GM10248 (cell line): ENCODE measurements at places on chromosomes 11 and 22.

- DNase-seq = peak; percentile 97
These were observed at the start of gene TALDO1 for GRCh38 chr11:747158-748006. TALDO1 (plus strand) TSS chr11:747464; CDS start chr11:747482, 18 bp downstream.

DNA sequence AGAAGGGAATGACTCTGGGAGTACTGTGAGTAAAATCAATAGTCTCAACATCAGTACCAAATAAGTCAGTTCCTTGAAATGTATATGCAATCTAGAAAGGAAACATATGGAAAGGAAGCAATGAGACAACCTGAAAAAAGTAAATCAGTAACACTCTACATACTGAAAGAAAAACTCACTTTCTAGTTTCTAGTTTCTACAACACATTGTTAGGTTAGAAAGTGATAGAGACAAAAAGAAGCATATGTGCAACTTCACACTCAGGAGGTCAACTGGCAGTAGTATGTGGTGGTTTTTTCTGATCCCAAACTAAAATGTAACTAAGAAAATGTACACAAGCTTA, 156.5 kb upstream of the SOX6 start:
- no peak for DNase-seq

DNA sequence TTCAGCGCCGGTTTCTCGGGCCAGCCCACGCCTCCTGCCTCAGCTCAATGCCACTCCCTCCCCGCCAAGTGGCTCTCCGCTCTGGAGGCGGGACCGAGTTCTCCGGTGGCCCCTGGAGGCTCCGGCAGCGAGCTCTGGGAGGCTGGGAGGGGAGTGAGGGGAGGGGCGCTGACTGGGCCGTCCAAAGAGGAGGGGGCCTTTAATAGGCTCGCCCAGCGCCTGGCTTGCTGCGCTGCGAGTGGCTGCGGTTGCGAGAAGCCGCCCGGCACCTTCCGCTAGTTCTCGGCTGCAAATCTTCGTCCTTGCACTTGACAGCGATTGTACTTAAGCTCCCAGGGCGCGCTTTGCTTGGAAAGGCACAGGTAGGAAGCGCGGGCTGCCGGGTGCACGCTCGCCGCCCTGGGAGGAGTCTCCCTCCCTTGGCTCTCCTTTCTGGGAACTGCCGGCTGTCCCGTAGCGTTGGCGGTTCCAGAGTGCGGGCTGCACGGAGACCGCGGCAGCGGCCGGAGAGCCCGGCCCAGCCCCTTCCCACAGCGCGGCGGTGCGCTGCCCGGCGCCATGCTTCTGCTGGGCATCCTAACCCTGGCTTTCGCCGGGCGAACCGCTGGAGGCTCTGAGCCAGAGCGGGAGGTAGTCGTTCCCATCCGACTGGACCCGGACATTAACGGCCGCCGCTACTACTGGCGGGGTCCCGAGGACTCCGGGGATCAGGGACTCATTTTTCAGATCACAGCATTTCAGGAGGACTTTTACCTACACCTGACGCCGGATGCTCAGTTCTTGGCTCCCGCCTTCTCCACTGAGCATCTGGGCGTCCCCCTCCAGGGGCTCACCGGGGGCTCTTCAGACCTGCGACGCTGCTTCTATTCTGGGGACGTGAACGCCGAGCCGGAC, at the start of gene ADAMTS15:
ADAMTS15 (plus strand) TSS at position 230 of the 894 bp plus-strand sequence; CDS start at position 559, 329 bp downstream.
- peak; percentile 58 for DNase-seq

GRCh38 chr22:21033895-21034294, 1.5 kb upstream of the SLC7A4 start:
- DNase-seq = no peak

- DNase-seq = no peak
These were observed 192.3 kb upstream of the CADM1 start for GRCh38 chr11:115696563-115696962.

DNA sequence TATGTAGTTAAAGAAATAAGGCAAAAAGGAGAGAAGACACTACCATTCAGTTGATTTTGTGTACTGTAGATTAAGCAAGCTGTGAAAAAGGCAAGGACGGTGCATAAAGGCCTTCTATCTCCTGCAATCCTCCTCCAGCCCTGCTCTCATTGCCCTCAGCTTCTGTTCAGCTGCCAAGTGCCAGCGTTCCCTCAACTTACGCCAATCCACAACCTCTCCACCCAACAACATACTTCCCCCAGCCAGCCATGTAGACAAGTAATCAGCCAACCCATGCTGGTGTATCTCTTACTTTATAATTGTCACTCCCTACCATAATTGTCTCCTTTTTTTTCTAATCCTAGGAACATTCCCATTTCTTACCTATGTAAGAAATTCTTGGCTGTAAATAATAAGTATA, 30.1 kb upstream of the ANO5 start:
- no peak for DNase-seq

GRCh38 chr22:30247974-30248373, 1.4 kb upstream of the LIF start:
- DNase-seq = no peak

- DNase-seq = peak; percentile 39
These were observed 9.7 kb downstream of the TUB start for GRCh38 chr11:8090756-8091155.

GRCh38 chr11:14611939-14612338, 31.7 kb upstream of the PDE3B start:
- DNase-seq = no peak

- no peak for DNase-seq
These were observed 17.1 kb downstream of the MAFF start for GRCh38 chr22:38218661-38219622.

GRCh38 chr11:16685914-16686313, 52.5 kb upstream of the C11orf58 start:
- DNase-seq = no peak

DNA sequence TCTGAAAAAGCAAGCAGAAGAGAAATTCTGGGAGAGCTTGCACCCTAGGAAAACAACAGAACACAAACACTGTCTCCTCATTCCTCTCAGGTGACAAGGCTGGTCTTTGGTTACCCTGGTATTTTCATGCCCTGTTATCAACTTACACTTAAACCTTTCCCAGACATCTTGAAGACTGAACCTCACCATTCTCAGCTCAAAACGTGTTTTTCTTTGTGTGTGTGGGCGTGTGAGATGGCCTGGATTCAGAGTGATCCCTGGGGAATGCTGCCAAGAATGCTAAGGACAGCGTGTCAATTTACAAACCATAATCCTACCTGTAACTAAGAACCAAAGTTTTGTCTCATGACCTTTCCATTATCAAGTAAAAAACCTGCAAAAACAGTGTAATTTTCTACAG, 33.3 kb downstream of the ELF5 start:
- DNase-seq = no peak

DNA sequence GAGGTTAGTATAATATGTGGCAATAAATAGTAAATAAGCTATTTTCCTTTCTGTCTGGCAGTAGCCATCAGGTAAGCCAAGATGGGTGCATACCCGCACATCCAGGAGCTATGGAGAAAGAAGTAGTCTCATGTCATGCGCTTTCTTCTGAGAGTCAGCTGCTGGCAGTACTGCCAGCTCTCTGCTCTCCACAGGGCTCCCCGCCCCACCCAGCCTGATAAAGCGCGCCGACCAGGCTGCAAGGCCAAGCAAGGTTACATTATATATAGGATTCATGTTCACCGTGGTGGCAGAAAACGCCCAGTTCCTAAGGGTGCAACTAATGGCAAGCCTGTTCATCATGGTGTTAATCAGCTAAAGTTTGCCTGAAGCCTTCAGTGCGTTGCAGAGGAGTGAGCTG, 126.2 kb downstream of the ATG16L2 start:
- DNase-seq = no peak

DNA sequence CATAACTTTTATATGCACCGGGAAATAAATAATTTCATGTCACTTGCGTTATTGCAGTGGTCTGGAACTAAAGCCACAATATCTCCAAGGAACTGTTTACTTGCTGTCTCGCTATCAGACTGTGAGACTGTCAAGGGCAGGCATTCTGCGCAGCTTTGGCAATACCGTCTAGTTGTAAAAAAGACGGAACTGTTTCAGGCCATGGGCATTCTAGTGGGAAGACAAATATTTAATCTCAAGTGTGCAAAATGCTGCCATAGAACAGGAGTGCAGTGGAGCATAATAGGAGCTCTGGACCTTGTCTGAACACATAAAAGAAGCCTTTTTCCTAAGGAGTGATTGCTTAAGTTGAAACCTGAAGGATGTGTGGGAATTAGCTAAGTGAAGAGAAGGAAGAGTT, 53.8 kb downstream of the PACS1 start:
- no peak for DNase-seq

GRCh38 chr22:23784215-23784732, 2.5 kb upstream of the SMARCB1 start:
- no peak for DNase-seq

DNA sequence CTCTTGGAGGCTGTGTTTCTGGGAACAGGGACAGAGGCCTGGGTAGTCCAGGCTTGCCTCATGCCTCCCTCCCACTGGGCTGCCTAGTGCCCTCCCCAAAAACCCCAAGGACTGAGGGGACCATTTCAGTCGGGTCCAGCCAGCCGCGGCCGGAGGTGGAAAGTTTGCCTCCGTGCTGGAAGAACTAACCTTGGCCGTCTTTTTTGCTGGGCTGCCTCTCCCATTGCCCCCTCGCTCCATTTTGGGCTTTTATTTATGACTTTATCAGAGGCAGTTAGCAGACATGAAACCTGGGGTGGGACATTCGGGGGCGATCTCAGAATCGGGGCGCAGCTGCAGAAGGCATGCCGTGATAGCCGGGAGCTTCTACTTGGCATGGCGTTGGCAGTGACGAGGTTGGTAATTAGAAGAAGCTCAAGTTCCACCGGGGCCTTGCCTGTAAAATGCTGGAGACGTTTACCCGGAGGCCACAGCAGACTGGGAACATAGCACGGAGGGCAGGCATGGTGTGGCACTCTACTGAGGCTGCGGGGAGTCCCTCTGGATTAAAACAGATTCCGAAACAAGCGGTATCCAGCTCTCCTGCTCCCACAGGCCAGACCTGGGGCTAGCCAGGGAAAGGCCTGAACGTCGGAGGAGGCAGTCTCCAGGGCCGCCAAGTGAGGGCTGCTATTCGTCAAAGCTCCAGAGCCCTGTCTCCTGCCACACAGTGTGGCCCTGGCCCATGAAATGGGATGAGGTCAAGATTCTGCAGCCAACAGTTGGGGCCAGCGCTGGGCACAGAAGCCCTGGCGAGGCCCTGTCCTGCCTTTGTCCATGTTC, 76.4 kb upstream of the PPARA start:
- no peak for DNase-seq

GRCh38 chr11:113308601-113309000, 5.8 kb upstream of the TTC12 start:
- no peak for DNase-seq

GRCh38 chr11:60951606-60951903, 421 bp downstream of the SLC15A3 start:
- no peak for DNase-seq
